Activated T-cell treated with anti-CD3 and anti-CD28 coated beads, Interleukin-2, amount 50 U/mL, for 48 hours (primary cell): ENCODE measurements at places on chromosomes 12 and 14.

DNA sequence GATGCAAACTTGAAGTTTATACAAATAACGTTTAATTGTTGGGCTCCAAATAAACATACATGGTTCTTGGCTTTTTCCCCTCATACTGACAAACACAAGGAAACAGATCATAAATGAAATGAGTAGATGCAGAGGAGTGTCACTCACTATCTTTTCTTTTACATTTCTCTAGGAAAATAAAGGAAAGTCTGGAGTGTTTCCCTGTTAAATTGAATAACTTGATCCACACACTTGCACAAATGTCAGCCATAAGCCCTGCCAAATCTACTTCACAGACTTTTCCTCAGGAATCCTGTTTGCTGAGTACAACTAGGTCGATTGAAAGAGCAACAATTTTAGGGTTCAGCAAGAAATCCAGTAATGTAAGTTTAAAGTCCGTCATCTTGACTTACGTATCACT, 175.3 kb downstream of the PLCZ1 start:
- DNase-seq, result no peak

GRCh38 chr12:104956870-104957718, 996 bp downstream of the SLC41A2 start:
- no peak for DNase-seq

- no peak for DNase-seq
These were observed 43.5 kb upstream of the PTPRQ start for GRCh38 chr12:80400571-80400991.

DNA sequence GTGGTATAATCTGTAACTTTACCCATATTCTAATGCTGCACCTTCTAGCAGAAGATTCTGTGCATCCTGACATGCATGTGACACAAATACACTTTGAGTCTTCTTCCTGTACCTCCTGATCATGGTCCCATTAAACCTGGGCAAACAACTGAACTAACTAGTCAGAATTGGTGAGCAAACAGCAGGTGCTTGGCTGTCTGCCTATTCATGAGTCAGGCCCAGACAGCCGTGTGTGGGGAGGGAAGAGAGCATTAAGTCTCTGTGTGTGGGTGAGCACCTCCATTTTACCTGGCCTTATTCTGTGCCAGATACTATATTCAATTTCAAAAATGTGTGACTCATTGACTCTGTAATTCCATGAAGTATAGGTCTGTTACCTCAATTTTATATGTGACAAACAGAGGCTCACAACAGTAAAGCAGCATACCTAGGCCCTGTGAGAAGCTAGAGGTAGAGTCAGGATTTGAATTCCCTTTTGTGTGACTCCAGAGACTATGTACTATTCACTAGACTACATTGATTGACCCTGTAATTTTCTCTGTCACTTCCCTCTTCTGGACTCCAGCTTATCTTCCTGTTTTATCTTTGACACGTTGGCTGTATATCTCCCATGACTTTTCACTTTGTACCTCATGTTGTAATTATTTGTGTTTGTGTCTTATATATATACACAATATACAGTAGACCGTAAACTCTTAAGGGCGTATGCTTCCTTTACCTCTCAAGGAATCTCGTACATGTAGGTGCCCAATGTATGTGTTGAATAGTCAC, 32.2 kb downstream of the SUSD6 start:
- DNase-seq, result peak; percentile 79

GRCh38 chr12:39301422-39301821, 141.5 kb downstream of the KIF21A start:
- DNase-seq, result no peak

- no peak for DNase-seq
These were observed 725.0 kb upstream of the FLRT2 start for GRCh38 chr14:84804895-84805294.

DNA sequence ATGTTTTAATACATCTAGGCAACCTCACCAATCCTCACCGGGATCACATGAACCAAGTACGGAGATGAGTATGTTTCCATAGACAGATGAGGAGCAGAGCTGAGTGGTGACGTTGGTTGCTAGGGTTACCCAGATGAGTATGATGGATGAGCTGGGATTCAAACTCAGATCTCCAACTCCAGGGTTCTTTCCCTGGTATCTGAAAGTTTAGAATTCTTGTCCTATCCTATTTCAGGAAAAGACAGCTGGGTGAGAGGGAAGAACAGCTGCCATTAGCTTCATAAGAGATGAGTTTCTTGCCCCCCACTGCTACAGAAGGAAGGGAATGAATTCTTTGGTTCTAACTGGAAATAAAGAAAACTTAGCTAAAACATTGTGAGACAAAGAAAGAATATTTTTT, 728.9 kb upstream of the TBX3 start:
- no peak for DNase-seq

DNA sequence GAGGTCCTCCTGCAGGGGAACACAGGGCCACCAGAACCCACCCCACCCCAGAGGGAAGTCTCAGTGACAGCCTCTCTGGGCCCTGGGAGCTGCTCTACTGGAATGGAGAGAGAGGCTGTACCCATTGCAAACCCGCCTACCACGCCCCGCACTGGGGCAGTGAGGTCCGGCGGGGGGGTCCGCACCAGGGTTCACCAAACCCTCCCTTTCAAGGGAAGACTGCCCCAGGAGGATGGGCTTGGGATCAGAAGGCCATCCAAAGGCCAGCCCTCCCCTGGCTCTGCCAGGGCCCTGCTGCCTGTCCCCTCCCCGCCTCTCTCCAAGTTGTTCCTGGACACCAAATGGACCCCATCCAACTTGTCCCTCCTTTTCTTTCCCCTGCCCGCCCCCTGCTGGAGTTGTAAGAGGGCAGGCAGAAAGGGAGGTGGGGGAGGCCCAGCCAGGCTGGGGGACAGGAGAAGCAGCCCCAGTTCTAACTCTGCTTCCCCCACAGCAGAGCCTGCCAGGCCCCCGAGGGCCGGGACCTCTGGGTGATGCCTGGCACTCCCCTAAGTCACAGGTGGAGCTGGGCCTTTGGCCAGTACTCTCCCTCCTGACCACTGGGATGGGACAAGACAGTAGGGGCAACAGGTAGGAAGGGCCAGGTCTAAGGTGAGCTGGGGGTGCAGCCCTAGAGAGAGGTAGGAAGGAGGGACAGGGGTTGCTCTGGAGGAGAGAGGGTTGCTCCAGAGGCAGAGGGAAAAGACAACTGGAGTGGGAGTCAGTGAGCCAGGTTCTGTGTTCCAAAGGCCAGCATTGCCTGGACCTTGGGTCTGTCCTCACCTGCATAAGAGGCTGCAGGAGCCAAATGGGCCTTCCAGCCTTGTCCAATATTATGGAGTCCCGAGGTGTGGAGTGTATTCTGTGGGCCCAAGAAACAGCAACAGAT, 3.2 kb upstream of the DIO3 start:
- DNase-seq, result no peak

DNA sequence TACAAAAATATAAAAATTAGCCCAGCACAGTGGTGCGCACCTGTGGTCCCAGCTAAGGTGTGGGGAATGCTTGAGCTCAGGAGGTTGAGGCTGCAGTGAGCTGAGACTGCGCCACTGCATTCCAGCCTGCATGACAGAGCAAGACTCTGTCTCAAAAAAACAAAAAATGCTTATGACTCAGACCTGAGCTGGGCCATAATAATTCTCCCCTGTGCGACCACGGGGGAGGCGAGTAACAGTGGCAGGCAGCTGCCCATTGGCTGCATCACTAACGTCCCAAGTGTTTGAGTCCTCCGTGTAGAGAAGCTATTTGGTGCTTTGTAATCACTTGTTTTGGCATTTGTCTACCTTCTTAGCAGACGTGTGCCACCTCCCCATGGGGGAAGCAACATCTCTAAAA, 24.9 kb downstream of the PSMC1 start:
- no peak for DNase-seq

GRCh38 chr12:62603811-62604098, 137.1 kb downstream of the MON2 start:
- no peak for DNase-seq

- no peak for DNase-seq
These were observed 98.5 kb upstream of the TMPO start for GRCh38 chr12:98416845-98417244.

GRCh38 chr14:23168246-23168645, 15.2 kb downstream of the SLC7A8 start:
- no peak for DNase-seq

DNA sequence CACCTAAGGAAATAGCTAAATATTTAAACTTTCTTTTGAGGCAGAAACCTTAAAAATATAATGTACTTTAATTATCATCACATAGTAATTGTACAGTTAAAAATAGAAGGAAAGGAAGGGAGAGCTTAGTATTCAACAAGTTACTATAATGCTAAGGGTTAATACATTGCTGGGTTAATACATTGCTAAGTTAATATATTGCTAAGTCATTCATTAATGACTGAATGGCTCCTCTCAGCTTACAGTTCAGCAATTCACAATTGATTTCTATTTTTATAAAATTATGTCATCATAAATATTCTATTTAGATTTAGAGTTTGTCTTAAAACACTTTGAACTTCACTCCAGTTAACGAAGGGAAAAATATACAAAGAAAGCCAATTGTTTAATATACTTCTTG, 207.9 kb downstream of the BMP4 start:
- no peak for DNase-seq

GRCh38 chr12:28787151-28787550, 361.9 kb upstream of the FAR2 start:
- DNase-seq, result no peak

GRCh38 chr12:70883855-70884254, 36.7 kb downstream of the PTPRR start:
- no peak for DNase-seq

- DNase-seq, result no peak
These were observed 19.9 kb downstream of the RIC8B start for GRCh38 chr12:106794369-106794768.

- no peak for DNase-seq
These were observed 274.7 kb downstream of the DAD1 start for GRCh38 chr14:22314183-22314820.

DNA sequence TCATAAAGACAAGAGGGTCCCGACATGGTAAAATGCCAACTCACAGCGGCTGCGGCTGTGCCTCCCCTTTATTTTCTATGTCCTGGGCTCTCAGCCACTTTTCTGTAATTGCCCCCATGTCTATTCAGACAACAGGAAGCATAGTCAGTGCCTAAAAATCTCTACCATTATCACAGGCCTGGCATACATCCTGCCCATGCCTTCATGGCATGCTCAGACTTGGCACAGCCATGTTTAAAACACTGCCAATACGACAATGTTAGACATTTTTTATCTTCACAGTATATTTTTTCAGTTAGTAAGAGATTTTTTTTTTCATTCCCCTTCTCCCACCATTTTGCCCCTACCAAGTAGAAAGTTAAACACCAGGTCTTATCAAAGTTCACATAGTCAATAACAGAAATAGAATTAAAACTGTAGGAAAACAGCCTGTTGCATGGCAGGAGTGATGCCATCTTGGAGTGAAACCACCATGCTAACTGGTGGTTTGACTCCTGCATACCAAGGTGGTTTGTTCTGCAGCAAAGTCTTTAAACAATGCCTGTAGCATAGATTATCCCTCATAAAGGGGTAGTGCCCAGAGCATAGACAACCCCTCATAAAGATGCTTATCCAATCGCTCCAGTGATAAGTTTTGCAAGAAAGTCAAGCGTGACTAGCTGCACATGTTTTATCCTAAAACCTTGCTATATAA, 18.9 kb upstream of the CERS5 start:
- DNase-seq, result no peak

- no peak for DNase-seq
These were observed 5.1 kb downstream of the MTRFR start for GRCh38 chr12:123238330-123238682.

- no peak for DNase-seq
These were observed 160.3 kb upstream of the PELI2 start for GRCh38 chr14:55957950-55958349.

- no peak for DNase-seq
These were observed 46.1 kb downstream of the RNFT2 start for GRCh38 chr12:116784238-116784612.

- no peak for DNase-seq
These were observed at the start of gene ZNF705A for GRCh38 chr12:8156845-8157244. Gene ZNF705A, plus strand, starts transcription at chr12:8157015. Its CDS starts 15,611 bp downstream, at chr12:8172626.

GRCh38 chr12:28683366-28683765, 465.7 kb upstream of the FAR2 start:
- DNase-seq, result no peak

DNA sequence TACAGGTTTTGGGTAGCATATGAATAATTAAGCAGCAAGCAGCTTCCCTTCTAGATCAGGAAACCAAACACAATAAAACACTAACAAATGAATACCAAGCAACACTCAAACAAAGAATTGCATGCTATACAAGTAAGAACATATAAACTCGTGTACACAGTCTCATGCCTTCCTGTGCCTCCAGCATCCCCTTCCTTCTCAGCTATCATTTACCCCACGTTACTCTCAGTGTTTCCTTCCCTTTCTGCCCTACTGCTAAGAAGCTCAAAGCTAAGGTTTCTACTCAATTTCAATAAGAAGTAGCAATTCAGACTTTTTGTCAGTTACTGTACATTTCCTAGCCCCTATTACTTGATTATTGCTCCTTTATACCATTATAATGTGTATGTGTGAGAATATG, 81.0 kb downstream of the DUSP16 start:
- DNase-seq, result no peak

- DNase-seq, result no peak
These were observed 249.2 kb upstream of the AMIGO2 start for GRCh38 chr12:47328831-47329545.

DNA sequence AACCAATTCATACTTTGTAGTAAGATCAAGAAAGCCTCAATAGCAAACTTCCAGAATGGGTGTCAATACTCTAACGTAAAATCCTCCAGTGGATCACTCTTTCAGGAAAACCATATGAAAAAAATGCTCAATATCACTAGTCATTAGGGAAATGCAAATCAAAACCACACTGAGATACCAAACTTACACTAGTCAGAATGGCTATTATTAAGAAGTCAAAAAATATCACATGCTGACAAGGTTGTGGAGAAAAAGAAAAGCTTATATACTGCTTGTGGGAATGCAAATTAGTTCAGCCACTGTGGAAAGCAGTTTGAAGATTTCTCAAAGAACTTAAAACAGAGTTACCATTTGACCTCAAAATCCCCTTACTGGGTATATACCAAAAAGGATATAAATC, 49.5 kb upstream of the ATXN7L3B start:
- DNase-seq, result no peak

- no peak for DNase-seq
These were observed 7.0 kb downstream of the NIN start for GRCh38 chr14:50823762-50824636.

GRCh38 chr12:74105434-74105833, 432.2 kb upstream of the ATXN7L3B start:
- DNase-seq, result no peak

- DNase-seq, result no peak
These were observed 97.2 kb upstream of the KITLG start for GRCh38 chr12:88677464-88677863.

DNA sequence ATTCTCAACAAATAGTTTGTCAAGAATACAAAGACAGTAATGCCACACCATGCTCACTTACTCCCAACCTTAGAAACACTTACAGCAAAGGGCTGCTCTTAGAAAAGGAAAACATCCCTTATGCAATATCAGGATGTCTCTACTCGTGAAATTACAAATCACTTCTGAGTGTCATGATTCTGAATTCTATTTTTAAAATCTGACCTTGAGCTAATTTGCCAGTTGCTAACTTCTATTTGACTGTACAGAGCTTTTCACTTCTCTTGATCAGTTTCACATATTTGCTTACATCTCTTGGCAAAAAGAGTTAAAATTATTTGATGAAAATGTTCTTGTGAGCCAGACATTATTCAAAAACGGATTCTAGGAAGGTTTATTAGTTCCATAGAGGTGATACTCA, 136.7 kb upstream of the SLC35F4 start:
- DNase-seq, result no peak

- peak; percentile 78 for DNase-seq
These were observed 8.1 kb upstream of the PPP1R1A start for GRCh38 chr12:54596526-54596946.

GRCh38 chr14:77310026-77310425, 10.7 kb downstream of the POMT2 start:
- no peak for DNase-seq
